ENCODE measurements at places on chromosomes 6 and 20.

DNA sequence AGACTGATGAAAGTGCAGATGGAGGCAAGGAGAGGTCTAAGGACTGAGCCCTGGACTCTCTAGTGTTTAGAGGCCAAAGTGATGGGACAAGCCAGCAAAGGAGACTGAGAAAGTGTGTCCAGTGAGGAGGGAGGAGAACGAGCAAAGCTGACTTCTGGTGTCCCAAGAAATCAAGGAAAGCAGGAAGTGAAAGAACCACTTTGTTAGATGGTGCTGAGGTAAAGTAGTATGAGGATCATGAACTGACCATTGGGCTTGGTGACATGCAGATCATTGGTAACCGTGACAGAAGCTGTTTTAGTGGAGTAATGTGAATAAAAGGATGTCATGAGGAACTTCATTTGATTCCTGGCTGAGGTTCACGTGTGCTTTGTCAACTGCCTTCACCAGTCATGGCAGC, 108.4 kb downstream of the SLX4IP start:
- DNase-seq, result no peak

DNA sequence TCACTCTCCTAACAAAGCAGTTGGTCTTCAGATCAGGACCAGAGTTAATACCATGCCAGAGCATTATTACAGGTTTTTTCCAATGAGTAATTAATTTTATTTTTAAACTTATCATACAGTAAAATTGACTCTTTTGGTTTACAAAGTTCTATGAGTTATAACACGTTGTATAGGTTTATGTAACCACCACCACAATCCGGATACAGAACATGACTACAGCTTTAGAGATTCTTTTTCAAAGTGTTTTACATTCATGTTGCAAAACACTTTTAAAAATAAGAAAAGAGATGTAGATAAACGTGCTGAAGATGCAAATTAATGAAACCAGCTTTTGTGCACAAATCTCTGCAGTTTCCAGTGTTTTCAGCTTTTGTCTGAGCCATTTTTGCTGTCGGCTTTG, 1.5 kb upstream of the TPBG start:
- DNase-seq, result no peak

DNA sequence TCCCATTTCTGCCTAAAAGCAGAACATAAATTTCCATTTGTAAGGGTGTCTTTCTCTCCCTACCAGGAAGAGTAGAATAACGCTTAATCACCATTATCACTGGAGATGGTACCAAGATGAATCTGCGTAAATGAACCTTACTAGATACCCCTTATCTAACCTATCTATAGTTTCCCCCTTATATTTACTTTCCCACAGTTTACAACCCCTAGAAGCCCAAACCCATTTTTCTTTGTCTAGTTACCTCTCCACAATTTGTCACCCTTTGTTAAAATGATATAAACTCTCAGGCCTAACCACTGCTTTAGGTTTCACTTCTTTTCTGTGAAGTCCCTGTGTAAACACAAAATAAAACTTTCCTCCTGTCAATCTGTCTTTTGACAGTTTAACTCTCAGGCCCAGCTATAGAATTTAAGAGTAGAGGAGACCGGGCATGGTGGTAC, 45.5 kb downstream of the PCNA start:
- DNase-seq, result no peak

- DNase-seq, result no peak
These were observed 147.5 kb downstream of the MYO6 start for GRCh38 chr6:75896526-75896925.

DNA sequence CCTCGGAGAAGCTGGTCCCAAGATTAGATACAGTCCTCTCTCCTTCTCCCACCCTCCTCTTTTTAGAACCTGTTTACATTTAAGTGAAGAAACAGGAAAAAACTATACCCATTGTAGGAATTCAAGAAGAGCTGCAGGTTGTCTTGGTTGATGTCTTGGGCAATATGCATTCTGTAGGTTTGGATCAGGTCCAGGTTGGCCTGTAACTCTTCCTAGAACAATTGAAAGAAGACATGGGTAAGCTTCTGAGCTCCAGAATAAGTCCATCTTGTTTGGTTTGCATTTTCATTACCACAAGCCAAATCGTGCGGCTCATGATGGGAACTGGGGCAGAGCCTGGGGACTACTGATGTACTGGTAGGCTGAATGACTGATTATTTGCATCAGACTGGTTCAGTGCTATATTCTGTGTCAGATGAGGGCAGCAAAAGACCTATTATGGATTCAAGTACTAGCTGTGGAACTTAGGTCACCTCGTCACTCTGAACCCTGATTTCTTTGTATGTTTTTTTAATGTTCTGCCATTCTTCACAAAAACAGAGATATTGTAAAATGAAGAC, 20.3 kb upstream of the SLA2 start:
- DNase-seq, result no peak

GRCh38 chr6:110537208-110538123, 61.1 kb upstream of the SLC22A16 start:
- DNase-seq, result no peak

DNA sequence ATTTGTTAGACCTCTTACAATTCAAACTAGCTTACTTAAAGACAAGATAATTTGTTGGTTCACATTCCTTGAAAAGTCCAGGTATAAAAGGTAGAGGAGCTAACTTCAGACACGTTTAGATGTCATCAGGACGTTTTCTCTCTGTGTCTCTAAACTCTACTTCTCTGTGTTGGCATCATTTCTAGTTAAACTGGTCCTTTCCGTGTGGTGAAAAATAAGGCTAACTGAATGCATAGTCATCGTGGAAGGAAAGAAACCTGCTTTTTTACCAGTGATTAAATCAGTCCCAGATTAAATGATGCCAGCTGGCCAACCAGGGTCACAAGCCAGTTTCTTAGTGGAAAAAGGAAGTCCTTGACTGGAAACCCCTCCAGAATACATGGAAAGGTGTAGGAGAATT, 168.4 kb upstream of the AHI1 start:
- no peak for DNase-seq

- no peak for DNase-seq
These were observed 80.9 kb downstream of the SESN1 start for GRCh38 chr6:109013656-109014305.

DNA sequence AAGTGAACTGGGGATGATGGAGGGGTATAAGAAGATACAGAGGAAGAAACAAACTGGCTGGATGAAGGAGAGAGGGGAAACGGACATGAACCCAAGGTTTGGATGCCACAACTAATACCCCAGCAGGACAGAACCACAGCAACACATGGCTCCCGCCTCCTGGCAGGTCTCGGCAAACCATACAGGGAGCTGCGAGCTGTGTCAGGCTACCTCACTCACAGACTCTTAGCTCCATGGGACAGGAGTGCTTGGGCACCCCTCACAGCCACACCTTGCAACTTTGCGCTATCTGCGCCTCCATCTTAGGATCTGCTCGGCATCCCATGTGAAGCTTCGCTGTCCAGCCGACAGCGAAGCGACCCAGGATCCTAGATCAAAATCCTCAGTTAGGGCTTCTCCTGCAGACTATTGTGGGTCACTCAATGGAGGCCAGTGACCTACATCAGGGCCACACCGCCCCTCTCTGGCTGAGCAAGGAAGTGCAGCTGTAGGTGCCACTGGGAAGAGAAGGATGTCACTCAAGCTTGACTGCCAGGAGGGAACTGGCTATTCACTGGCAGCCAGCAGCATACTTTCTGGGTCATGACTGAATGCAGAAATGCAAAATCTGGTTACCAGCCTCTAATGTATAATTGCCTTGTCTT, 174.4 kb upstream of the RIN2 start:
- DNase-seq, result no peak

- no peak for DNase-seq
These were observed 390.4 kb upstream of the SLC35B3 start for GRCh38 chr6:8825726-8826125.

GRCh38 chr6:167828325-167828956, 1.7 kb downstream of the AFDN start:
- DNase-seq, result no peak

DNA sequence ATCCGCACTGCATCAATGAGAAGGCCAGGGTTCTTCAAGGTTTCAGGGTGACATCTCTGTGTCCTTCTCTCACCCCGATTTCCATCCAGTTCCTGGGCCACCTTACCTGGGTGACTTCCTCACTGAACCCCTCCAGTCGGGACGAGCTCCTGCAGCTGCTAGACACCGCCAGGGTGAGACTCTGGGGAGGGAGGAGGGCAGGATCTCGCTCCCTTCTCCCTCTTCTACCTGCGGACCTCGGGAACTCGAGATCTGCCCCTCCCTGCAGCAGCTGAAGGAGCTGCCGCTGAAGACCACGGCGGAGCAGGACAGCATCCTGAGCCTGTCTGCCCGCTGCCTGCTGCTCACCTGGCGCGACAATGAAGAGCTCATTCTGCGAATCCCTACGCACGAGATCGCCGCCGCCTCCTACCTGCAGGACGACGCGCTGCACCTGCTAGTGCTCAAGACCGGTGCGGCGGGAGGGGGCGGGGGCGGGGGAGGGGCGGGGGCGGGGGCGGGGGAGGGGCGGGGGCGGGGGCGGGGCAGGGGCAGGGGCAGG, 7.5 kb downstream of the CCM2L start:
- DNase-seq, result peak; percentile 24

DNA sequence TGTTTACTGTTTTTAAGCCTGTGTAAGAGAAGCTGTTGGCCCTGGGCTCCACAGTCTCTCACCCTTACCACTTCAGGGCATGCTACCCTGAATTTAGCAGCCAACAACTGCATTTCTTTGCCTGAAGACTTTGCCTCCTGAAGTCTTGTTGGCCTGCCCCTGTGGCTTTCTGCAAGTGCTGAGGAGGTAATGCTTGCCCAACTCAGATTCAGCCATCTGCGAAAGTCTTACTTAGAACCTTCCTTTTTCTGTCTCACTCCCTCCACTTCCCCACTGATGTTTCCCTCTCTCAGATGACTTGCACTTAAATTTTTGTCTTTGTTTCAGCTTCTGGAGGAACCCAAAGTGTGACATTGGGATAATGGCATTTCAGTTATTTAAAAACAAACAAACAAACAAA, 11.8 kb upstream of the IBTK start:
- no peak for DNase-seq

GRCh38 chr6:47669684-47670513, 28.5 kb upstream of the ADGRF4 start:
- DNase-seq, result no peak

- no peak for DNase-seq
These were observed 364.2 kb downstream of the SYNE1 start for GRCh38 chr6:152273002-152273401.

DNA sequence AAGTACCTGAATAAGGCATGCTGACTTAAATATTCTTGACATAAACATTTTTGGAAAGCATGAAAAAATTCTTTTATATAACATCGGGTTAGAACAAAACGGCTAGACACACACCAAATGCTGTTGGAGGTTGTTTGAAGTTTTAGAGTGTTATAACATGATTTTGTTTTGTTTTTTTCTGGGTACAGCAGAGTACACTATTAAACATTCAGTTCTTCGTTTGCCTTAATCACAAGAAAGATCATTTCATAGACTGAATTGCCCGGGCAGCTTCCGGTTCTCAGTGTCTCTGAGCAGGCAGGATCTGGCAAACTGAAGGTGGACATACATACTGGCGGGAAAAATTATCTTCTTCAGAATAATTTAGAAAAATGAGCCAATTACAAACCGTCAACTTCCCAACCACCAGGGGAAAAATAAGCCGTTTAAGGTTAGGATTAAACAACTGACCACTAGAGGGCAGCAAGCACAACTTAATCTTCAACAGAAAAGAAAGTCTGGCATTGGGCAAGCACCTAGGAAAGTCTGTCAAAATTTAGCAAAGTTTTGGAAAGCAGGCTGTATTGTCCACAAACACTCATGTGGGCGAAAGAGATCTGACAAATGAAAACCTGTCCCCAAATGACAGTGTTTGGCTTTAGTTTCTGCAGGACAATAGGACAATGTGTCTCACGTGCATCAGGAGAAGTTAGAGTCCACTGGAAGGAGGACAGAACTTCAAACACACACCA, 15.0 kb downstream of the ZNF217 start:
- DNase-seq, result no peak

- no peak for DNase-seq
These were observed at the start of gene SH3BGRL2 for GRCh38 chr6:79630883-79631692. Gene SH3BGRL2, plus strand, starts transcription at chr6:79631329. Its CDS starts 133 bp downstream, at chr6:79631462.

GRCh38 chr20:44006126-44006525, 91.5 kb downstream of the TOX2 start:
- DNase-seq, result no peak

DNA sequence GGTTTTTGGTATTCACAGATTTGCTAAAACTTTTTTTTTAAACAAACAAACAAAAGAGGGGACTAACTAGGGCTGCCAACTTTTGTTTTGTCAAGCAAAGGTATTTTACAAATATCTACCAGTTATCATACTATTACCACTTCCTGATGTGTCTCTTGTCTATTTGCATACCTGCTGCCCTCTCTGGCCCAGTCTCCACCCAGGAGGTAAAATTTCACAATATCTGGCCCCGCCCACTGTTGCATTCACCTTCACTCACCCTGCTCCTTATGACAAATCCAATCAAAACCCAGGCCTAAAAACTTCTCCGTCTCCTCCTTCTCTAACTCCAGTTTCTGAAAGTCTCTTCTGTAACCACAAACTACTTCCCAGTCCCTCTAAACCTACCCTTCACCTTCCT, 82.2 kb downstream of the TRERF1 start:
- no peak for DNase-seq

- no peak for DNase-seq
These were observed 11.2 kb downstream of the CCDC167 start for GRCh38 chr6:37488476-37488875.

- DNase-seq, result no peak
These were observed 27.8 kb upstream of the SCRT2 start for GRCh38 chr20:703426-703825.

GRCh38 chr20:34072778-34073177, 39.3 kb downstream of the EIF2S2 start:
- no peak for DNase-seq

GRCh38 chr6:100210137-100211117, 216.4 kb upstream of the MCHR2 start:
- DNase-seq, result no peak

GRCh38 chr6:14035874-14036273, 81.7 kb upstream of the CD83 start:
- DNase-seq, result no peak

DNA sequence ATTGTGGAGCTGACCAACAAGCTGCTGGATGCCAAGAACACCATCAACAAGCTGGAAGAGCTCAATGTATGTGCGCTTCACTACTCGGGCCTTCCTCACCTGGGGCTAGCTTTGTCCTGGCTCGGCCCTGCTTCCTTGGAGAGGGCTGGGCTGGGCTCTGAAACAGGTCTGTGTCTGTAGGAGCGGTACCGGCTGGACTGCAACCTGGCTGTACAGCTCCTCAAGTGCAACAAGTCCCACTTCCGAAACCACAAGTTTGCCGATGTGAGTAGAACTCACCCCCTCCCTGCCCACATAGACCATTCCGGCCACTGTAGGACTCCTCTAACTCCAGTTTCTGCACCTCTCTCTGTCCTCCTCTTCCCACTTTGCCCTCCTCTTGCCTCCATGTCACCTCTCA, 6.7 kb downstream of the LRRC73 start:
- DNase-seq, result no peak

GRCh38 chr6:43999628-44000027, 127.6 kb downstream of the MRPL14 start:
- DNase-seq, result no peak

DNA sequence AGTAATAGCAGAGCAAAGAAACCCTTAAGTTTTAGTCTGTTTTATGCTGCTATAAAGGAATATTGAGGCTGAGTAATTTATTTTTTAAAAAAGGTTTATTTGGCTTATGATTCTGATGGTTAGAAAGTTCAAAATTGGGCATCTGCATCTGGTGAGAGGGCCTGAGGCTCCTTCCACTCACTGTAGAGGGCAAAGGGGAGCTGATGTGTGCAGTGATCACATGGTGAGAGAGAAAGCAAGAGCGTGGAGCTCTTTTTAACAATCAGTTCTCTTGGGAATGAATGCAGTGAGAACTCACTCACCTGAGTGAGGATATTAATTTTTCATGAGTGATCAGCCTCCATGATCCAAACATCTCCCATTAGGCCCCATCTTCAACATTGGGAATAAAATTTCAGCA, 36.4 kb upstream of the SAMD3 start:
- DNase-seq, result no peak
